Stimulated activated CD8-positive, alpha-beta memory T cell treated with anti-CD3 and anti-CD28 coated beads, Interleukin-7, amount 100 ng/mL, for 4 hours (primary cell): ENCODE measurements at places on chromosomes 4 and X.

GRCh38 chrX:107577933-107578332 is 50.4 kb upstream of the PRPS1 start:
- DNase-seq = no peak

- DNase-seq = no peak
Observed at GRCh38 chr4:112731715-112732114, 94.8 kb downstream of the LARP7 start.

DNA sequence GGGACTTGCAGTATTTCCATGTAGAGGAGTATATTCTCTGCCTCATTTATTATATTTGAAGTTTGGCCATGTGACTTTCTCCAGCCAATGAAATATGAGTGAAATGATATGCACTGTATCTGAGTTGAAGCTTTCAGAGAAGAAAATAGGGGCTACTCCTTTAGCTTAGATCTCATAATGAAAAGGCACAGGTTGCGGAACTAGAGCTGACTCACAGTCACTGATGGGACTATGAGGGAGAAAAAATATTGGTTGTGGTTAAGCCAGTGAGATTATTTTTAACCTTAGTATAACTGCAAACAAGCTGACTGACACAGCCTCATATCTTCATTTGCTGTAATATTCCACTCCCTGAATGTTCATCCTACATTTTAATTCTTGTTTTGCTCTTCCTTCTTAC is 1104.3 kb downstream of the RPA4 start:
- no peak for DNase-seq

GRCh38 chrX:43813319-43813718 is 68.9 kb downstream of the MAOB start:
- DNase-seq = no peak

DNA sequence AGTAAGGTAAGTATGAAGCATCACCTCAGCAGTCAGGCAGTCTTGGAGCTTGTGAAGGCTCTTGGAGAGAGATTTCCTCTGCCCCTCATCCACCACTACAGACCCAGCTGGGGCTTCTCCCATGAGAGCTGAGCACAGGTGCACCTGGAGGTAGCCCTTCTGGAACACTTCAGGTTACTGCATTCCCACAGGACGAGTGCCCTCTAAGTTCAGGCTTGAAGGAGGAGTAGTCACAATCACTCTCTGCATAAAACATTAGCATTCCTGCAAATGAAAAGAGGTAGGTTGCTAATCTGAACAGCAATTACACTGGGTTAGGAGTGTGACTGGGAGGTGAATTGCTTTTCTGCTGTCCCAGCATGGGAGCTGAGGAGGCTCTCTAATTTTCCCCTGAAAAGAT is 308.8 kb downstream of the TEX13C start:
- DNase-seq = no peak

GRCh38 chrX:11629593-11630211 is 36.0 kb downstream of the ARHGAP6 start:
- no peak for DNase-seq

DNA sequence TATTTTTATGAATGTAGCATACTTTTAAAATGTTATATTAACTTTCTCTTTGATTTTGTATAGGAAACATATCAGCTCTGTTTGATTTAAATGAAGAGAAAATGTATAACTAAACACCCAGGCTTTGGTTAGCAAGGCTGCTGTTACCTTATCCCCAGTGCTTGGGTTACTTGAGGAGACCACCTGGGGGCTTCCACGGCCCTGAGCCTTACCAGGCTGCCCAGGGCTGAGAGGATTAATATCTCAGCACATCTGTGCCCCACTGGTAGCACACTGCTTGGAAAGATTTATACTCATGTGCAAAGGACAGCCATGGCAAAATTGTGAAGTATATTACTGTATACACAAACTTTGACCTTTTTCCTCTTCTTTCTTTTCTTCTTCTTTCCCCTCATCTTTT is 752.9 kb downstream of the RAPGEF2 start:
- no peak for DNase-seq

DNA sequence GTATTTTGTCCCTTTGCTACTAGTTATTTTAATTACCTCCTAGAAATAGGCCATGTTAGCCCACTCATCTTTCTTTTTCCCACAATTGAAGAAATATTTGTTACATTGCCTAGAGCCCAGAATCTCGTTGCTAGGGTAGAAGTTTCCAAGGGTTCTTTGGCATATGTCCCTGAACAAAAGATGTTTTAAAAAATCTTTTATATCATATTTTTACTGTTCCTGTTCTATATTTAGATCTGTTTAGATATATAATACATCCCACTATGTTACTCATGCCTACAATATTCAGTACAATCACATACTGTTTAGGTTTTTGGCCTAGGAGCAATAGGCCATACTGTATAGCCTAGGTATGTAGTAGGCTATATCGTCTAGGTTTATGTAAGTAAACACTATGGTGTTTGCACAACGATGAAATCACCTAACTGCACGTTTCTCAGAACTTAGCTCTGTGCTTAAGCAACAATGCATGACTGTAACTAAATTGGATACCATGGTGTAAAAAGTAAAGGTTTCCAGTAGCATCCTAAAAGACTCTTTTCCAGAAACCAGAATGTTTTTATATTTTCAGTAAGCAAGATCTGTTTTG is 236.0 kb upstream of the SLIT2 start:
- DNase-seq = no peak

DNA sequence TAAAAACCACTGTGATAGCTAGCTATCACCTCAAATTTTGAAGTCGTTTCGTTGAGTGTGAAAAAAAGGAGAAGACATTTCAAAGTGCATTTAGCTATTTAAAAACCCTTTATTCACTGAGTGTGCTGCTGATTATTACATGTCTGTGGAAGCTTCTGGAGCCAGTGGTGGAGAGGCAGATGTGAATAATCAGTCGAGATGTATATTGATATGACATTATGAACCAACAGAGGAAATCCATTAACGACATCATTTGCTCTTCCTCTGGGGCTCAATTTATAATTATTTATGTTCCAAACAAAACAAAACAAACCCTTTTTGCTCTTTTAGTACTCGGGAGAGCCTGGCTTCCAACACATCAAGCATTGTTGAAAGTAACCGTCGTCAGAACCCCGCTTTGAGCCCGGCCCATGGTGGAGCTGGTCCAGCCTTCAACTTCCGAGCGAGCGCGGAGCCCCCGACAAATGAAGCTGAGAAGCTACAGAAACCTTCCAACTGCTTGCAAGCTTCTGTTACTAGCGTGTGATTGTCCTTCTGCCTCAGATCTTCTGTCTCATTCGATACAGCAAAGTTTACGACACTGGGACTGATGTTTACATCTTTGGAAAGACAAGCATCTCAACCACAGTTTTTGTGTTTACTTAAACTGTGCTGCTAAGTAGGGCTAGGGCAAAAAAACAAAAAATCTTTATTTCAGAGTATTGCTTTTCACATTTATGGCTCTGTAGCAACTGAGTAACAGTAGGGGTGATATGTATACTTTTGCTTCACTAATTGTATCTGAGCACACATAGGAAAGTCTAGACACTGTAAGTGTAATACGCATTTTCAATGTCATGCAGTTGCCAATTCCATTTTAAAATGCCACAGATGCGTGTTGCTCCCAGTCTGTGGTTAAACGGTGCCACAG is 111.9 kb downstream of the STOX2 start:
- no peak for DNase-seq

- DNase-seq = no peak
Observed at GRCh38 chr4:159352609-159353008, 249.7 kb downstream of the RAPGEF2 start.

DNA sequence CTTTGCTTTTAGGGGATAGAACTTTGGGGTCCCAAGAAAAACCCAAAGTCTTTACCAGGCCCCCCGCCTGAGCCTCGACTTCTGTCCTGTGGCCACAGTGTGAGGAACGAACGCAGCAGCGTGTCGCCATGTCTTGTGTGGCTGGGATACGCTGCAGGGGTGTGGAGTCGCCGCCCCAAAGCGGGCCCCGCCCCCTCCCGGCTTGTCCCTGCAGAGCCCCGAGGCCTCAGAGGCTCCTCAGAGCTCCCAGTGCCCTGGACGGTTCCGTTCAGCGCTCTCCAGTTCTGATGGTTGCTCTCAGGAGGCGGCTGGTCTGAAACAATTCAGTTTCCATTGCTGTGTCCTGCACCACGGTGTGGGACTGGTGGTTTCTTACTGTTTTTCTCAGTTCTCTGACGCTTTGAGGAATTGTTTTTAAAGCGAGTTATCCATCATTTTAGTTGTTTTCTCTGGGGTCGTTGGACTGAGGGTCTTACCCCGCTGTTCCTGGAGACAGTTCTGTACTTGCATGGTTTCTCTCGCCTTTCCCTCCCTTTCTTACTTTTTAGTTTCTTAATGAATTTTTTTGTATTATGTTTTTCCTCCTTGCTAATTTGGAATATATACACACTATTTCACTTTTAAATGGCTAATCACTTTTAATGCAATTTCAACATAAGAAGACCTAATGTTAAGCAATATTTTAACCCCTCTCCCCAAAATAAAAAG is 1.6 kb upstream of the IDUA start:
- peak; percentile 59 for DNase-seq

DNA sequence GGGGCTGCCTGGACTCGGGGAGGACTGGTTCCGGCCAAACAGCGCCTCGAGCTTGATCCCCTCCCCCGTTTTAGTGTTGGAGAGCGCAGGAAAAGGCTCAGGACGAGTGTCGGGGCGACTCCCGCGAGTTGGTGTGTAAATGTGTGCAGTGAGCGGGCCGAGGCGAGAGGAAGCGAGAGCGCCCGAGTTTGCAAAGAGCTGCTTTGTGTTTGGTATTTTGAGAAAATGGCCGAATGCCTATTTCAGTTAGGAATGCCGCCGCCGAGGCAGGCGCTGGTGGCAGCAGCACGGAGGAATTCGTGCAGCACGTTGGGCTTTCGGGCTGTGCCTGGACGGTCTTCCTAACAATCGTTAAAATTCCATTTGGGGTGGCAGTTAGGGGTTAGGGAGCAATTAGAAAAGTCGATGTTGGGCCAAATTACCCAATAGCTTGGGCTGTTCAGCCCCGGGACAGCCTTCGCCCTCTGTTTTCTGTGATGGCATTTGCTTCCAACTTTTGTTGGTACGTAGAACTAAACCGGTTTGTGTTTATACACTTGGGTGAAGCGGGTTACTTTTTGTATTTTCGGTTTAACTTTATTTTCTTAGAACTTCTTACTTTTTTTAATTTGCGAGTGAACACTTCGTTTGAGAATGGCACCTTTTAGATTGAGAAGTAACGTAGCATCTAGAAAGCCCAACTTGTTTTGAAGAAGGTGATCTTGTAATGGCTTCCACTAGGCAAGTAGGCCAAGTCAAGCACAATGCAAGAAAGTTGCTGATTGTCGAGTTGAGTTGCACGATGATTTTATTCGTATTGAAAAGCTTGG is 1.6 kb downstream of the REST start:
- DNase-seq = peak; percentile 14
